ENCODE measurements at places on chromosomes 4 and X. TPM values are rescaled to one million over a fixed set of nuclear protein-coding genes. Genes with fewer than 3 reads are reported as not detected.

Gene PRDM8
- 14.7 TPM for total RNA-seq

DNA sequence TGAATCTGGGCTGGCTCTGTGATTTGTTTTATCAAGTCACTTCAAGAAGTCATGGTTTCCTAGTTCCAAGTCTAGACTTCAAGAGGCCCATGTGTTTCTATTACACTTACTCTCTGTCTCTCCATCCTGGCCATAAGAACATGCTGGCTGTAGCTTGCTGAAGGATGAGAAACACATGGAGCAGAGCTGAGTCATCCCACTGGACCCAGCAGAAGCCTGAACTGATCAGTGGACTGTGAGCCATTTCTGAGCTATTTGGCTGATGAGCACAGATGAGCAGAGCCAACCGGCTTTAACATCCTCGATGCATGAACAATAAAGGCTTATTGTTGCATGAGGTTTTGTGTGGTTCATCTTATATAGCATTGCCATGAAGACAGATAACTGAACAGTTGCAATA lies 290.6 kb upstream of the BOD1L1 start:
- DNase-seq = peak; percentile 85

GRCh38 chrX:134660627-134661026 lies 2.4 kb upstream of the PLAC1 start:
- no peak for DNase-seq

GRCh38 chr4:152431291-152431690 lies 104.6 kb downstream of the FBXW7 start:
- DNase-seq = no peak

DNA sequence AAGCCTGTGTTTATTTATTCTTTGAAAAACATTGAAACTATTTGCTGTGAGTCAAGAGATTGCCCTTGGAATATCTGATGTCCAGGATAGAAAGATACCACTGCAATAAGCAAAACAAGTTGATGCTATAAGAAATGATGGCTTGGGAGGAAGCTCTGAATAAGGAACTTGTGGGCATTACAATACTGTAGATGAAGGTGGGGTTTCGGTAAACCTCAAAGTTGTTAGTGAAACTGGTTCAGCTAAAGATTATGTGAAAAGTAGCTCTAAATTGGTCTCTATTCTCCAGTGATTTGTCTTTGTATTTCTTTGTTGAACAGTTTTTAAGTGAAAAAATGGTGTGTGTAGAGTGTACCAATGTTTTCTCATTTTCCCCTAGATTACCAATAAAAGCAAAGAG lies 128.7 kb downstream of the AKAP4 start:
- no peak for DNase-seq

Gene SSX4B
- total RNA-seq = 0.78 TPM

DNA sequence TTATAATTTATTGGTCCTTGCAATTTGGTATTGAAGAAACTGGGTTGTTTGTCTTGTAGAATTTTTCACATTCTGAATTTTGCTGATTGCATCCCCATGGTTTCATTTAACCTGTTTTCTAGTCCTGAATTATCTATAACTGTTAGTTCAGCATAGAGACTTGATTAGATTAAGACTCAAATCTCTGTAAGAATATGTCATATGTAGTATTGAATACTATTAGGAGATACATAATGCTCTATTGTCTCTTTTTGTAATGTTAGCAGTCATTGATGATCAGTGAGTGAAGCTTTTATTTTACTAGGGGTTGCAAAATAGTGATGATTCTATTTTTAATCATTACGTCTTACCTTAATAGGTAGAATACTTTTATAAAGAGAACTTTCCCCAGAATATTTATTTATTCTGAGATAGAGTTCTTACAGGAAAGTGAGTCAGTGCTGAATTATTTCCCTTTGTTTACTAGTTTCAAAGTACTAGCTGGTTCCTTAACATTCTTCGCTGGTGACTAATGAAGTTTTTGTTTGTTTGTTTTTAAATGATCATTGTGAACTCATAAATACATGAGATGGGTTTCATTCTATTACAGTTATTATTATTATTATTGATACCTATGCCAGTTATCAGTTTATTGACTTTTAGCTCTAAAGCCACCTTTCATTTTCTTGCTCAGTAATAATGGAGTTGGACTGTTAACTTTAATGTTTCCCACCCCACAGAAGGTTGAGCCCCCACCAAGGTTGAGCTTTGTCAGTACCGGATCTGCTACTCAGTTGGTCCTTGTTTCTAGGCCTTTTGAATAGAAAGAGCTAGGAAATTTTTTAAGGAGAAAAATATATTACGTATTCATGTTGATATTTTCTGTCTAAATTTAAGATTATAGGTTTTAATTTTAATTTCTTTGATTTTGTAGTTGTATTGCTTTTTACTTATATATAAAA lies 102.3 kb downstream of the LARP1B start:
- DNase-seq = peak; percentile 32
